Left lung (tissue), 14 donors: ENCODE measurements at places on chromosomes 2 and 18. TPM values are rescaled to one million over a fixed set of nuclear protein-coding genes. Genes with fewer than 3 reads are reported as not detected.

- peaks cover 12% of the 10 kb centered on the region for H3K36me3 ChIP-seq
- H3K4me1 ChIP-seq = no peaks in the 10 kb centered on the region
- no peak for DNase-seq
- no peak overlapping the region for H3K27ac ChIP-seq
- no peaks in the 10 kb centered on the region for H3K27me3 ChIP-seq
- no peak overlapping the region for H3K4me3 ChIP-seq
Observed at GRCh38 chr2:6887751-6888192, 10.2 kb downstream of the RSAD2 start.

GRCh38 chr2:66573416-66573815 is 138.5 kb downstream of the MEIS1 start:
- no peak for DNase-seq
- H3K4me1 ChIP-seq = peaks cover 15% of the 10 kb centered on the region
- no peak overlapping the region for H3K4me3 ChIP-seq
- H3K36me3 ChIP-seq = no peaks in the 10 kb centered on the region

DNA sequence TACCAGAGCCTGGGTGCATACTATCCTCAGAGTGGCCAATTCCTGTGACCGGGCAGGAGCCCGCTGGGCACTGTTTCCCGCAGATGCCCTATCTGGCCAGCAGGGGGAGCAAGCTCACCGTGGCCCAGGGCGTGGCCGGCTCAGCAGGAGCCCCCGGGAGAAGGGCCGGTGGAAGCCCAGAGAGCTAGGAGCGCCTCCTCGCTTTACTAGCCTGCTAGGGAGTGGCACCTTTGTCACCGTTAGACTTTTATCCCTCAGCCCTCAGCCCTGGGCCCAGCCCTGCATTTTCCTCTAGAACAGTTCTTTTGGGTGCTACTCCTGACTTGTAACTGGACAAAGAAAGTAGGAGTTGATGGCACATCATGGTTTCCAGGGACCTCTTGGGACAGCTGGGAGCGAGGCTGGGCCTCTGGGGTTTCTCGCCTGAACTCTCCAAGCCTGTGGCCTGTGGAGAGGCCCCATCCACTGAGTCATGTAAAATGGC is 24.0 kb downstream of the TMEM177 start:
- no peaks in the 10 kb centered on the region for H3K36me3 ChIP-seq
- DNase-seq = peak; percentile 62
- no peaks in the 10 kb centered on the region for H3K27me3 ChIP-seq

DNA sequence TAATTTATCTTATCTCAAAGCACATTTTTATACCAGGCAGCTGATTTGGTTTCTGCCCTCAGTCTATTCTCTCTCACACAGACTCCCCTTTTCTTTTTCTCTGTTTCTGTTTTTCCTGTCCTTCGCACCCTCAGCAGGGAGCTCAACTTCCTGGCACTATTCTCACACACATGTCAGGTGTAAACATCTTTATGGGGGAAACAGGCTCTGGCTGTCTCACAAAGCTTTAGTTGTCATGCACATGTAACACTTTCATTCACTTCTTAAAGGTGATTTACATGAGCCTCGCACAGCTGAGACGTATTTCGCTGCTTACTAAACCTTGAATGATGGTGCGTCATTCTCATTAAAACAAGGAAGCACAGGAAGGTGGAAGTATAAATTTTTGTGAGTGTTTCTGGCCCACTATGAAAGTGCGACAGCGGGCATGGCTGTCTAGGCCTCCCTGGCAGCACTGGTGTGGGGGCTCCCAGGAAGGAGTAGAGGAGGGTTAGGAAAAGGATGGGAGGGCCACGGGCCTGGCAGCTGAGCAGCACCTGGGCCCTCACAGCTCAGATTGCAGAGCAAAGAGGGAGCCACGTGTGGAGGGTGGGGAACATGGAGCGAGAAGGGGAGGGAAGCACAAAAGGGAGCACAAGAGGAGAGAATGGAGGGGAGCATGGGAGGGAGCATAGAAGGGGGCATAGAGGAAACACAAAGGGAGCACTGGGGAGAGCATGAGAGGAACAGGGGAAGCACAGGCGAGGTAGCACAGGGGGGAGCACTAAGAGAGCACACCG is 46.2 kb upstream of the SNTG2 start:
- H3K36me3 ChIP-seq = no peaks in the 10 kb centered on the region
- no peak overlapping the region for H3K4me3 ChIP-seq
- H3K4me1 ChIP-seq = no peaks in the 10 kb centered on the region
- H3K27me3 ChIP-seq = no peaks in the 10 kb centered on the region
- no peak overlapping the region for H3K27ac ChIP-seq

DNA sequence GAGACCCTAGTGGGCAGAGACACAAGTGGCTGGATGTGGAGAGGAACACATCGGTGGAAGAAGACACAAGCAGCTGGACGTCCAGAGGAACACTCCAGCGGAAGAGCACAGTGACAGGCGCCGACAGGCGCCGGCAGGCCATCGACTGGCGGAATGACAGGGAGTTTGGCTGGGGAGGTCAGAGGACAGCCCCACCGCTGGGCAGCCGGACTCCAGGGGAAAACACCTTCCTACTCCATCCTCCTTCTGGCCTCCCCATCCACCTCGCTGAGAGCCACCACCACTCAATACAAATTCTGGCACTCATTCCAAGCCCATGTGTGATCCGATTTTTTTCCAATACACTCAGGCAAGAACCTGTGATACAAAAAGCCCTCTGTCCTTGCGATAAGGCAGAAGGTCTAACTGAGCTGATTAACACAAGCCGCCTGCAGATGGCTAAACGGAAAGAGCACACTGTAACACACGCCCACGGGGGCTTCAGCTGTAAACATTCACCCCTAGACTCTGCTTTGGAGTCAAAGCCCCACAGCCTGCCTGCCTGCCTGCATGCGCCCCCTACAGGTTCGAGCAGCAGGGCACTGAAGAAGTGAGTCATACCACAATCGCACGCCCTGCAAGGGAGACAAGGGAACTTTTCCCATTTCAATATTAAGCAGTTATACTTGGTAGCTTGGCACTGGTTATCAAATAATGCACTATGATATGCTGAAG is 50.2 kb upstream of the LRP1B start:
- H3K27ac ChIP-seq = no peak overlapping the region
- no peaks in the 10 kb centered on the region for H3K4me1 ChIP-seq
- no peaks in the 10 kb centered on the region for H3K36me3 ChIP-seq

TXNDC2 gene
- polyA plus RNA-seq = 0.14 TPM

- H3K27ac ChIP-seq = peak overlapping the region; percentile 15
- no peaks in the 10 kb centered on the region for H3K36me3 ChIP-seq
- no peak overlapping the region for H3K4me3 ChIP-seq
- DNase-seq = no peak
Observed at GRCh38 chr2:218233543-218233942, 16.6 kb downstream of the ARPC2 start.

GRCh38 chr18:63282793-63283192 is 36.8 kb downstream of the BCL2 start:
- no peak overlapping the region for H3K27ac ChIP-seq
- H3K36me3 ChIP-seq = no peaks in the 10 kb centered on the region
- DNase-seq = no peak

DNA sequence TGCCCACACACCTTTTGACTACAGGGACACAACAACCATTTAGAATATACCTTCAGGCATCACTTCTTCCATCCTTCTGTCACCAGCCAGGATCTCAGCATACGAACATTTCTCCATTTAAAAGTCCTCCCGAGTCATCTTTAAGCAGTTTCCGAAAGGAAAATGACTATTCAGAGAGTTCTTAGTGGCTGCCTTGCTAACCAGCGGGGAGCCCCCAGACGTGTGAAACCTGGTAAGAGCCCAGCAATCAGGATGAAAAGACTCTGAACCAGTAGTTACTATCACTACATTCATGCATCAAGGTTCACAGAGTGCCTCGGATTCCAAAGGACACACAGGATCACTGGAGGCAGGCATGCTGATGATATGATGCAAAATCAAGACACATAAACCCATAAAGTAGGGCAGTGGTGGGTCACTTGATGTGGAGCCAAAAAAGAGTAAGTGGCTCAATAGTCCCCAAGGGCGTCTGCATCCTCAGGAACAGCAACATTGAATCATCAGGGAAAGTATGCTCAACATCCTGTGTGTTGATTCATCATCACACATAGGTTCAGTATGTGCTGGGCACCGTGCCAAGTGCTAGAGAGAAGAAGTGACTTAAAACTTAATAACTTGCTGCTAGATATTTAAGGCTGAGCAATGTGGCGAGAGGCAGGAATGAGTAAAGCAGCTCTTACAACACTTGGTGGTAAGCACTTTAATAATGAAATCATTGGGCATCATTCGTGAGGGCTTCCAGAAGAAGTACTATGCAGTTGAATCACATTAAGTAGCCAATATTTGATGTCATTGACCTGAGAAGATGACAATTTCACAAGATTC is 4.4 kb downstream of the CCL20 start:
- peak overlapping the region; percentile 22 for H3K4me3 ChIP-seq
- DNase-seq = peak; percentile 92
- H3K36me3 ChIP-seq = no peaks in the 10 kb centered on the region
- peaks cover 8% of the 10 kb centered on the region for H3K4me1 ChIP-seq

- no peak for DNase-seq
- no peak overlapping the region for H3K4me3 ChIP-seq
- H3K27me3 ChIP-seq = peaks cover 21% of the 10 kb centered on the region
- H3K36me3 ChIP-seq = no peaks in the 10 kb centered on the region
- no peak overlapping the region for H3K27ac ChIP-seq
Observed at GRCh38 chr18:79805211-79805887, 7.6 kb downstream of the KCNG2 start.

G6PC2 gene
- not detected for polyA plus RNA-seq

ICA1L gene
- 19.9 TPM for polyA plus RNA-seq

DNA sequence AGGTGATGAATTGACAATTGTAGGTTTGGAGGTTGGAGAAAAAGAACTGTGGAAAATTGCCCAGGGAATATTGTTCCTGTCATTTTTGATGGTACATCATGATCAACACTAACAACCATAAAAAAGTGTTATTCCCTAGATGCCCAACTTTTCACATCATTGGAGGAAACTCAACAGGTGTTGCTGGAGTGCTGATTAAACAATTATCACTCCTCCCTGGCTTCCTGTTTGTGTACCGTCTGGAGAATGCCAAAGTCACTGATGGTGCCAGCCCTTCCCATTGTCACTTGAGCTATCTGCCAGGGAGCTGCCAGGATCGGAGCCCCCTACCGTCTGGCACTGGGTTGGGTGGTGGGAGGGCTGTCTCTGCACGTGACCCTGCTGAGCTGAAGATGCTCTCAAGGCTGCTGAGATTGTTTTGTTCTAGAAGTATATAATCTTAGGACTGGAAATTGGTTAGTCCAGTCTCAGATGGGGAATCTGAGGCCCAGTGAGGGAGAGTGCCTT is 156.9 kb downstream of the PRKCE start:
- H3K27me3 ChIP-seq = no peaks in the 10 kb centered on the region
- H3K27ac ChIP-seq = no peak overlapping the region
- peaks cover 12% of the 10 kb centered on the region for H3K4me1 ChIP-seq

DNA sequence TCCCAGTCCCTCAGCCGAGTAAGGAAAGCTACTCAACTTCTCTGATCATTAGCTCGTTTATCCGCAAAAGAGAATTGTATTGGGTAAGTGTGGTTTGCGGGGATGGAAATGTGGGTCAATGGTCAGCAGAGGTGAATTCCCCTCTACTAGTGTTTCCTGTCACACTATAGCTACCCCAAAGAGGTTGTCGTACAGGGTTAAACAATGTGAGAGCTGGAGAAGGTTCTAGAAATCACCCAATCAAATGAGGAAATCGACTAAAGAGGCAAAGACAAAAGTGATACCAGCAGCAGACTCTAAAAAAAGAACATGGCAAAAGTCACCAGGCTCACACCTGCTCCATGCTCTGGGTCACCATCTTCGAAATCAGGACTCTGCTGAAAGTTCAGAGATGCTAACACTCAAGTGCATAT is 144.7 kb upstream of the ITGA4 start:
- DNase-seq = no peak
- peak overlapping the region; percentile 48 for H3K27ac ChIP-seq
- no peaks in the 10 kb centered on the region for H3K27me3 ChIP-seq

- peak; percentile 58 for DNase-seq
- no peaks in the 10 kb centered on the region for H3K27me3 ChIP-seq
- H3K27ac ChIP-seq = no peak overlapping the region
- H3K4me1 ChIP-seq = no peaks in the 10 kb centered on the region
Observed at GRCh38 chr2:134739879-134740301, 21.1 kb upstream of the TMEM163 start.

DNA sequence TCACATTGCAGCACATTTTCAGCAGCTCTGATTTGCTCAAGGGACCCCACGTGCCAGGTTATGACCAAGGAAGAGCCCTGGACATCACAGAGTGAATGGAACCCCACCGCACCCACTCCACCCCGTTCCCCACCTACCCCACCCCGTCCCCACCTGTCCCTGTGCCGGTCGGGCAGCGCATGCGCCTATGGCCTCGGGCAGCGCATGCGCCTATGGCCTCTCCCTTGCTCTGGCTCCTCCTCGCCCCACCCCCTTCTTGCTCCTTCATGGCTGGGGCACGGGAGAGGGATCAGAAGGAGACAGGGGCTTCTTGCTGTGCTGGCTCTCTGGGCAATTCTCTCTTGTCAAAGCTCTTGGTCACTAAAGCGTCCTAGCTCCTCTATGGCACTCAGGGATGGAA is 371.8 kb upstream of the HS6ST1 start:
- peak; percentile 39 for DNase-seq
- H3K4me1 ChIP-seq = peaks cover 4% of the 10 kb centered on the region
- H3K27ac ChIP-seq = no peak overlapping the region
- no peaks in the 10 kb centered on the region for H3K27me3 ChIP-seq

UGT1A7 gene
- not detected for polyA plus RNA-seq

- peak overlapping the region; percentile 53 for H3K27ac ChIP-seq
- peaks cover 7% of the 10 kb centered on the region for H3K36me3 ChIP-seq
- peak; percentile 51 for DNase-seq
- no peaks in the 10 kb centered on the region for H3K27me3 ChIP-seq
Observed at GRCh38 chr2:85792783-85793441, 39.1 kb downstream of the ATOH8 start.

GRCh38 chr2:128439791-128440665 is 121.4 kb upstream of the HS6ST1 start:
- H3K4me1 ChIP-seq = peaks cover 10% of the 10 kb centered on the region
- no peaks in the 10 kb centered on the region for H3K27me3 ChIP-seq
- H3K27ac ChIP-seq = no peak overlapping the region
- DNase-seq = no peak

DNA sequence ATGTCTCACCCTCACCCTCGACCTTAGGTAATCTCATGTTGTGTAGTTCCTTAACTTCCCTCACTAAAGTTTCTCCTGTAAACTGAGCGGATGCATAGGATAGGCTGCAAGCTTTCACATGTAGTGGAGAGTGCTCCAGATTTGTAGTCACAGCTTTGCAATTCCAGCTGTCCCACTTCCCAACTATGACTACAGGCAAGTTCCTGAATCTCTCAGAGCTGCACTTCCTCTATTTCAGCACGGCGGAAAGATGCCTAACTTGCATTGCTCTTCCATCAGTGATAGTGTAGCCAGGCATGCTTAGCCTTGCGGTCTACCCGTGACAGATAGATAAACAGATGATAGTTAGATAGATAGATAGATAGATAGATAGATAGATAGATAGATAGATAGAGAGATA is 183.1 kb upstream of the CCDC68 start:
- no peak overlapping the region for H3K4me3 ChIP-seq
- no peaks in the 10 kb centered on the region for H3K36me3 ChIP-seq
- DNase-seq = no peak
- H3K27ac ChIP-seq = no peak overlapping the region

- no peak overlapping the region for H3K27ac ChIP-seq
- no peaks in the 10 kb centered on the region for H3K27me3 ChIP-seq
- DNase-seq = no peak
- no peaks in the 10 kb centered on the region for H3K36me3 ChIP-seq
- no peaks in the 10 kb centered on the region for H3K4me1 ChIP-seq
- no peak overlapping the region for H3K4me3 ChIP-seq
Observed at GRCh38 chr2:146246736-146247523, 1597.9 kb upstream of the ACVR2A start.
